ENCODE measurements at places on chromosomes 5 and 9.

GRCh38 chr9:92920437-92920836 lies 26.9 kb upstream of the FGD3 start:
- no peak for DNase-seq

- DNase-seq: no peak
Observed at GRCh38 chr9:119836036-119836435, 466.8 kb upstream of the BRINP1 start.

- DNase-seq: no peak
Observed at GRCh38 chr5:6873359-6873758, 160.1 kb downstream of the TENT4A start.

DNA sequence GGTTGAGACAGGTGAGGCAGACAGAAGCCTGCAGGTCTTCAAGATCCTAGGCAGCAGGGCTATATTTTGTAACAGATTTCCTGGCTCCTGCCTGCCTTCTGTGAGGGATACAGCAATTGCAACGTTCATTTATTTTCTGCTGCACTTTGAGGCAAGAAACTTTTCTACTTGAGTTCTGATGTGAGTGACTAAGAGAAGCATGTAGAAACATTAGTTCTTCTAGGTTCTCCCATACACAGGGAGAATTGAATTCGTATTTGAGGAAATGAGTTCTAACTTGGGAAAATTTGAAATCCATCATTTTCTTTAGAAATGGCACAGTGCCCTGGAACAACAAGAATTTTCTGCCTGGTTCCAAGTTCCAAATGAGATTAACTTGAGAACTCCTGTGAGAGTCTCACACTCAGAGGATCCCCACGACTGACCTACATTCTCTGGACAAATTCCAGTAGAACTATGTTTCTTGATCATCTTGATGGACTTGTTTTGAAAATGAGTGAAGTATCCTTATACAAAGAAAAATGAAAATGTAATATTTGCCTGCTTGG lies 15.0 kb downstream of the MAMDC2 start:
- no peak for DNase-seq

GRCh38 chr5:15002791-15003190 lies 131.2 kb upstream of the ANKH start:
- DNase-seq: no peak

DNA sequence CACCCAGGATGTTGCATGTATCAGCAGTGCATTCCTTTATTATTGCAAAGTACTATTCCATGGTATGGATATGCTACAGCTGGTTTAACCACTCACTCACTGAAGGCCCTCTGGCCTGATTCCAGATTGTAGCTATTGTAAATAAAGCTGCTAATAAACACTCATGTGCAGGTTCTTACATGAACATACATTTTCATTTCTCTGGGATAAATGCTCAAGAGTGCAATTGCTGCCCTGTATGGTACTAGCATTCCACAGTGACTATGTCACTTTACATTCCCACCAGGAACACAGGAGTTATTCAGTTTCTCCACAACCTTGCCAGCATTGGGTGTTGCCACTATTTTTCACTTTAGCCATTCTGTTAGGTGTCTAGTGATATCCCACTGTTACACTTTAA lies 267.6 kb downstream of the SPOCK1 start:
- DNase-seq: no peak

DNA sequence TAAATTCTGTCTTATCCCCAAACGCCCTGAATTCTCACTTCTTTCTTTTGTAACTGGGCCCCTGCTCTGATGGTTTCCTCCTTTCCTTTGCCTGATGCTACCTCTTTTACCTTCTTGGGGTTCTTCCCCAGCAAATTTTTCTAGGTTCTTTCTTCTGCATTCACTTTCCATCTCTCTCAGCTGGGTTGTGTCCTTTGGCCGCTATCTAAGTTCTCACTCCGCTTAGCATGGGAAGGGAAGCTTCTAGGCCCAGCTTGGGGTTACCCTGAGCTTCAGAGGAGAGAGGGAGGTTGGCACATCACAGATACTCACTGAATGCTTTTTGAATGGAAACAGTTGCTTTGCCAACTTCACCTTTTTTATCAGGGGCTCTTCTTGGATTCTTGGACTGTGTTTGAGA lies 17.0 kb downstream of the PALM2AKAP2 start:
- no peak for DNase-seq

DNA sequence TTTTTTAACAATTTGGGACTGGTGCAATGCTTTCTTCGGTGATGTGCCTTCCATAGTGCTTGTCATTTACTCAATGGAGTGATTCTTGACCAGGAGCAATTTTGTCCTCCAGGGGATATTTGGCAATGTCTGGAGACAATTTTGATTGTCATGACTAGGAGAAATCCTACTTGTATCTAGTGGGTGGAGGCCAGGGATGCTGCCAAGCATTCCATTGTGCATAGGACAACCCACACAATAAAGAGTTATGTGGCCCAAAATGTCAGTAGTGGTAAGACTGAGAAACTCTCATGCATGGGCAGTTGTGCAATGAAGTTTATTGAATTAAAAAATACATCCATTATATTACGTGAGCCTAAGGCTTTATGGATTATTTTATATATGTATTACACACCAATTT lies 70.5 kb downstream of the FOCAD start:
- DNase-seq: no peak

GRCh38 chr5:96870094-96871026 lies 5.9 kb upstream of the ERAP2 start:
- DNase-seq: no peak

DNA sequence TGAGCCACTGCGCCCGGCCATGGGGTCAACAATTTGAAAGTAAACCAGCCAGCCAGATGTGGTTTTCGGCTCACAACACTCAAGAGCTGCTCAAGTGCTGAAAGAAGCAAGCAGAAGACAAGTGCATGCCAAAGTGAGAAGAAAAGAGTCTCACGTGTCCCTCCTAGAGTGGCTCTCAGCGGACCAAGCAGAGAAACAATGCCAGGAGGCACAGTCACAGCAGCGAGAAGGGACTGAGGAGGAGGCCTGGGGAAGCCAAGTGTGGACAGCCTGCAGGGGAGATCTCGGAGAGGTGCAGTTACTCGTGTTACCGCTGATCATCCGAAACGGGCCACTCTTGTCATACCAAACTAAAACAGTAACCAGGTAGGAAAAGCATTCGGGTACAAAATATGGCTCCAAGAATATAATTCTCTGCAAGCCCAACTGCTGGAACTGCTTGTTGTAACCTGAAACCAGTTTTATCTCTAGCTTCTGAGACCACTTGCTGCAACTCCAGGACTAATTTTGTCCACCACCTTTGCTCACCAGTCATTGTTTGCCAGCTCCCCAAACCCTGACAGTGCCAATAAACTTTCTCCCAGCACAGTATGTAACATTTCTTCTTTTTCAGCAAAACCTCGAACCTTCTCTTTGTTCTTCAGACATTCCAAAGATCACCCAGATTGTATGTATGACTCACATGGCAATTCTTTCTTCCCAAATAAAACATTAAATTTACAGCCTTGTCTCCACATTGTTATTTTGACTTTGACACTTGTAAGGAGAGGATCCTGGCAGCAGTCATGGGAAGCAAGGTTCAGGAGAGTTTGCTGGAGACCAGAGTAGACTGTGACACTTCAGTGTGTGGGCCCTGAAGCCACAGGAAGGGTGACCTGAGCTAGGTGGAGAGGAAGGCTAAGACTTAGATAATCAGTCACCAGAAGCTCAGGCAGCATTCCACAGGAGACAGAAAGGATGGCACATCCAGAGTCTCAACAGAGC lies 6.3 kb downstream of the SLC35D2 start:
- DNase-seq: no peak

DNA sequence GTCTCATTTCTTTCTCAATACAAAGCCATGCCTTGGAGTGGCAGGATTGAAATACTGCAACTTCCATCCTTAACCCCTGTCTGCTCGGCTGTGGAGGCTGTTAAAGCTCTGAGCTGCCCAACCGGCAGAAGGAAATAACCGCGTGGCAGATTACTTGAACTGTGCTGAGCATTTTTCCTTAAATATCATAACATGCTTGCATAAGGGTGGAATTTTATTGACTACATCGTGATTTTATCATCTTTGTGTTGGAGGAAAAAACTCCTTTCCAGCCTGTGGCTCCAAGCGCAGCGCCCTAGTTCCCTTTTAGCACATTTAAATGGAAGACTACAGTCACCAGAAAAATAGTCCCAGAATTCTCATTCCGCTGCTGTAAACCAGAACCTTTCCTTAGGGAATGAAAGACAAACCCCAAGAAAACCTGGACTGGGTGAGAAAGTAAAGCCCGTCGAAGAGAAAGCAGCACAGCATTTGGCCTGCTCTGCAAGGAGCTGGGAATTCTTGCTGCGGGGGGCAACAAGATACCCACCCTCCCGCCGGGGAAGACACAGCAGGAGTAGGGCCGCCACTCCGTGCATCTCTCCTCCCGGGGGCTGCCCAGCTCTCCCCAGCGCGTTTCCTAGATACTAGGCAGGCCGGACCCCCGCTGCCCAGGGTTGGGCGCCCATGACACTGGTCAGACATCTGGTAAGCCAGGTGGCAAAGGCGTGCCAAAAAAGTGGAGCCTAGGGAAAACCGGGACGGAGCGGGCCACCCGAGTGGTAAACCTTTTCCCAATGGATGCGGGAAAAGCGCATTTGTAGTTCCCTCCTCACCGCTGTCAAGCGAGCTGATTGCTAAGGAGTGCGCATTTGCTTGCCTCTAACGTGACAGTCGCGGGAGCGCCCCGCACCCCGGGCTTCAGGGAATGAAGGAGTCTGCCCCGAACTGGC lies 1.3 kb downstream of the SHC3 start:
- DNase-seq: no peak

GRCh38 chr9:81245254-81245956 lies 443.9 kb downstream of the TLE1 start:
- no peak for DNase-seq

DNA sequence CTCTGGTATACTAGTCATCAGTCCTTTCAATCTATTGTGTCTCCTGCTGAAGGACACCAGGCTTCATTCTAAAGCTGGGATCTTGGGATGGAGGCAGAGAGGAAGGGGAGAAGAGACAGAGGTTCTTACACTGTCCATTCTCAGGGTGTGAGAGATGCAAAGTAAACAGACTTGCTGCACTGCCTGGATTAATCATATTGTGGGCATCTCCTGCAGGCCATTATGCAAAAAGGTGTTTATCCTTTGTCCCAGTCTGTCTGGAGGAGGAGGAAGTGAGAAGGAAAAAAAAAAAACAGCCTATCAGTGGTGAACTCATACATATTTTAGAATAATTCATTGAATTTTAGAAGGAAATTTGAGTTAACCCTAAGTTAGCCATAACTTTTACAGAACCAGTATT lies 92.9 kb upstream of the TNPO1 start:
- no peak for DNase-seq

DNA sequence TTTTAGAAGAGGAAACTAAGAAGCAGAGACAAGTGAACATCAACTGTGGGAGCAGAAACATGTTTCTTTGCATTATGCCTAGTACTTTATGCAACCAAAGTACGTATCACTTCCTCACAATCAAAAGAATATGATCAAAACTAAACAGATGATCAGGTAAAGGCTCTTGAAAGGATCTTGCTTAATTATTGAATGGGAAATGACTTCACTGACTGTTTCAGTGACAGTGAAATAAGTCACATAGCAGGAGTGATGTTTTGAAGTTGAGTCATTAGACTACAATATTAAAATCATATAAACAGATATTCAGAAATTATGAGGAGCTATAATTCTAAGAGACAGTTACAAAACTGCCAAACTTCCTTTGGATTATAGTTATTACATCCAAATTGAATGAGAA lies 527.3 kb downstream of the MTRR start:
- DNase-seq: no peak

DNA sequence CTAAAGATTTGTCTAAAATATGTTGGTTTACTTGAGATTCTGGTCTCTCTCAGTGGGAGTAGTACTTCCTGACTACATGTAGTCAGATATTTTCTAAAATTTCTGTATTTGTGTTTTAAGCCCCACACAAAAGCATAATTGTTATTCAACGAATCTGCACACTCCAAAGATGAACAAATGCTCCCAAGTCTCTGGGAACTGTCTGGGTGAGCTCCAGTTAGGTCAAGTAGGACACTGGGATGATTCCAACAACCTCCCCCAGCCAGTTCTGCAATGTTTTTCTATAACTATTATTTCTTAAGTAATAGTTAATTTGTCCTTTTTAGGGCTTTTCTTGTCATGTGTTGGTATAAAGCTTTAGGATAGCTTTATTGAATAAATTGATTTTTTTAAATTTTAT lies 174.6 kb downstream of the FAM174A start:
- DNase-seq: no peak

DNA sequence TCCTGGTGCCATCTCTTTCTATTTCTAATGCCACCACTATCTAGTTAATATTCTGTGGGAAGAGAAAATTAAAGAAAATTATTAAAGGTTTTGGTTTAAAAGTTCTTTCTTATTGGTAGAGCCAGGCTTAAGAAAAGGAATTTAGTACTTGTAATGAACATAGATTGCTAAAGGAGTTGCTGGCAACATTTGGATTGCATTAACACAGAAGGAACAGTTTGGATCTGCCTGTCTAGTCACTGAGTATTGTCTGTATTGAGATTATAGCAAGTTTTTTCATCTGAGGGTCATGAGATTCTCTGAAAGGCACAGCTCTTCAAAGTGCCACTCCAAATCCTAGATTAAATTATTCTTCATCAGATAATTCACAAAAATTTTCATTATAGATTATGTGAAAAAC lies 32.0 kb downstream of the FSD1L start:
- DNase-seq: no peak

DNA sequence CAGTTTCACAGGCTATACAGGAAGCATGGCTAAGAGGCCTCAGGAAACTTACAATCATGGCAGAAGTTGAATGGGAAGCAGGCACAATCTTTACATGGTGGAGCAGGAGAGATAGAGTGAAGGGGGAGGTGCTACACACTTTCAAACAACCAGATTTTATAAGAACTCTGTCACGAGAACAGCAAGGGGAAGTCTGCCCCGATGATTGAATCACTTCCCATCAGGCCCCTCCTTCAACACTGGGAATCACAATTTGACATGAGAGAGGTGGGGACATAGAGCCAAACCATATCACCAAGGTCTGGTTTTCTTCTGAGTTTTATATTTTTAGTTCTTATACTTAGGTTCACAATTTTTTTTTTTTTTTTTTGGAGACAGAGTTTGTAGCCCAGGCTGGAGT lies 16.1 kb downstream of the ZCCHC9 start:
- DNase-seq: no peak

- DNase-seq: no peak
Observed at GRCh38 chr5:75922480-75922879, 160.7 kb upstream of the SV2C start.
